ENCODE measurements at places on chromosomes 7 and 10.

- DNase-seq = no peak
Observed at GRCh38 chr10:13276749-13277365, 23.0 kb downstream of the PHYH start.

DNA sequence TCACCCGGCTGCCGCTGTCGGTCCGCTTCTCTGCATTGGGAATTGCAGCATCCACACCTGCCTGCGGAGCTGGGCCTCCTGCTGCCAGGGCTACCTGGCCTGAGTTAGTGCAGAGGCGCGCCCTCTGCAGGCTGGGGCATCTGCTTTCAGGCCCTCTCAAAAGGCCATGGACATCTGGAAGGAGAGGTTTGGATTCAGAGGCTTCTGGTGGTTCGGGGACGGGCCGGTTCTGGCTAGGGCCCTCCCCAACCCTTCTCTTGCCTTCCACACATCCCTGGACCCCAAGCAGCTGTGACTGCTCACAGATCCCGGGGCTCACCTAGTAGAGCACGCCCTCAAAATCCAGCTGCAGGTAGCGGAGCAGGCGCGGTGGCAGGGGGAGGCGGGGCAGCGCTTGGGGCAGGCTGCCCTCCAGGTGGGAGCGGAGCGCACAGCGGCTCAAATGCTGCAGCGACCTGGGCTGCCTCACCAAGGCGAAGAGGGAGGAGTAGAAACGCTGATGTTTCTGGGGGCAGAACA, 8.4 kb upstream of the GBX1 start:
- no peak for DNase-seq

GRCh38 chr7:12518920-12519681, 51.4 kb upstream of the SCIN start:
- no peak for DNase-seq

GRCh38 chr7:76206633-76207032, 4.9 kb downstream of the SRRM3 start:
- DNase-seq = no peak

- no peak for DNase-seq
Observed at GRCh38 chr7:36747280-36748016, 23.2 kb upstream of the AOAH start.

GRCh38 chr10:43862756-43863155, 214.1 kb upstream of the ZNF32 start:
- DNase-seq = no peak

- no peak for DNase-seq
Observed at GRCh38 chr7:20351901-20352300, 21.2 kb downstream of the ITGB8 start.

DNA sequence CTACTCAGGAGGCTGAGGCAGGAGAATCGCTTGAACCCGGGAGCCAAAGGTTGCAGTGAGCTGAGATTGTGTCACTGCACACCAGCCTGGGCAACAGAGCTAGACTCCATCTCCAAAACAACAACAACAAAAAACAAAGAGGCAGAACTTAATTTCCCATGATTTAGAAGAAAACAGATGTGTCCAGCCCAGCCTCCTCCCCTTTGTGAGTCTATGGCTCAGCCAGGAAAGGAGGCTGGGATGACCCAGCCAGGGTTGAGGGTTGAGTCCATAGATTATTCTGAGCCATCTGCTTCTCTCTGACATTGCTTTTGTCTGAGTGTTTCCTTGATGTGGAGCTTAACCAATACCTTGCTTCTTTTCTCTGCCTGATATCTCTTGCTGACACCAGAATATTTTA, 994.1 kb downstream of the TYW1 start:
- DNase-seq = no peak

- DNase-seq = no peak
Observed at GRCh38 chr10:130767116-130767730, 544.3 kb downstream of the TCERG1L start.

Measured in CD8-positive, alpha-beta T cell (primary cell).